ENCODE measurements at places on chromosomes 12 and 14.

DNA sequence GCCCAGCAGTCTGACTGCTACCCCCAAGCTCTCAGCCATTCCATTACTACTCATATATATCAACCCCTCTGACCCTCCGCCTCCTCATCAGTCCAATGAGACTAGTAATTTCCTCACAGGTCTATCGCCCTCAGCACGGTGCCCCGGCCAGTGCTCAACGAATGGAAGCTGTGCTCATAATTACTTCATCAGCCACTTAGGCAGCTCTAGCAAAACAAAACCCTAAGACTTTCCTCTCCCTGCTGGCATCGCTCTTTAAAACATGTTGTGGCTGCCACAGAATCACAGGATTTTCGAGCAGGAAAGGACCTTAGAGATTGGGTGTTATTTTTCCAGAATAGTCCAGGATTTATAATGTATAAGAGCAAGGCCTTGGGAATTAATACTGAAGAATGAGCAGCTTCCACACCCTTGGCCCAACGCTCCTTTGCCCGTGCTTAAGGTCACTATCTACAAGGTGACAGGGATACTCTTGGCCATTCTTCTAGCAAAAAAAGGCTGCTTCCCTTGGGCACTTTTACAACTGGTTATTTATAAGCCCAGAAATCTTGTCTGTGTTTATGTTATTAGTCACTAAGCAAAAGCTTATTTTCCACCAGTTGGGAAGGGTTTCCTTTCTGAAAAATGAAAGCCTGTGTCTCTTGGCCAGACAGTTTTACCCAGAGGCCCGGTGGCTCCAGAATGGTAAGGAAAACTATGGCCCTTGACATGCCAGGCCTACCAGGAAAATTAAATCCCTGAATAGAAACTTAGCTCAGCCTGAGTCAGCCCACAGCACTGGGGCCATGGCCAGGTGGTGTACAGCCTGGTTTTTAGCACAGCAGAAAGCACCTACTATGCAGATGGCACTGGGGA lies 47.9 kb downstream of the NUAK1 start:
- no peak for DNase-seq

DNA sequence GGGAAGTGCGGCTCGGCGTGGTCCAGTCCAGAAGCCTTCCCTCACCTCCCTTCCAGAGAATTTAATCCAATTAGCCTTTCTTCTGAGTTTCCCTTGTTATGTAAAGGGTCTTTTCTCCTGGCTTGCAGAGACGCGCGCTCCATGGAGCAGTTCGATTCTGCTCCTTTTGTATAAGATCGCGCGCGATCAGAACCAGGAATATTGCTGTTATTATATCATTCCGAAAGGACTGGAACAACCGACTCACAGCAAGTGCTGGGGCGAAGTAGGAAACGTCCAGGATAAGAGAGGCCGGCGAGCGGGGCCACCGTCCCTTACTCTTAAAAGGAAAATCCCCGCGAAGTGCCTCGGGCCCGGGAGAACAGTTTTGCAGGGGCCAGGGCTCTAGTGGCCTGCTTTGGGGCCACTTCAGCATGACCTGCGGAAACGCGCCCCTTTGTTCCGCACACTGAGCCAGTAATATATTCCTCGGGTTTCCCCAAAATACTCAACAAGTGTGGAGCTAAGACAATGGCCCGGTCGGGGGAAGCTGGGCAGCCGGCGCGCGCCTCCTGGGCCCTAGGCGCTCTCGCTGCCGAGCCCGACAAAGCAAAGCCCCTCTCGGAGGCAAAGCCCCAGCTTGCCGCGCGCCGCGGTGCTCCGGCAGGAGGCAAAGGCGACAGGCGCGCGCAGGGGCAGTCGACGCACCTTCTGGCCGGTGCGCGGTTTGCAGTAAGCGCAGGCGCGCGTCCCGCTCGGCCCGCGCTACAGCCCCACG lies 2.9 kb downstream of the RFX4 start:
- DNase-seq: no peak

DNA sequence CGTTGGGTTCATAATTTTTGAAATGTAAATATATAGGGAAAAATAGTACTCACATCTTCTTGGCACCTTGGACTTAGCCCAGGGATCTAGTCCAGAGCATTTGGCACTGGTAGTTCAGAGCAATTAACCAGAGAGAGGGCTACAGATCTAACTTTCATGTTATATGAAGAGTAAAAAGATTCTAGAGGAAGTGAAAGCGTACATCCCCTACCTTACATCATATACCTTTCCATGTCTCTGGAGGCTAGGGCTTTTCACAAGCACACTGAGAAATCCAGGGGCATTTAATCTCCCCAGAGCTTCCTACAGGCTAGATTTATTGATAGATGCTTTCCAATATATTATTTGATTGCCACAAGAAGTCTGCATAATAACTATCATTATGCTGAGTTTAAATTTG lies 687.5 kb upstream of the FBXO33 start:
- no peak for DNase-seq

DNA sequence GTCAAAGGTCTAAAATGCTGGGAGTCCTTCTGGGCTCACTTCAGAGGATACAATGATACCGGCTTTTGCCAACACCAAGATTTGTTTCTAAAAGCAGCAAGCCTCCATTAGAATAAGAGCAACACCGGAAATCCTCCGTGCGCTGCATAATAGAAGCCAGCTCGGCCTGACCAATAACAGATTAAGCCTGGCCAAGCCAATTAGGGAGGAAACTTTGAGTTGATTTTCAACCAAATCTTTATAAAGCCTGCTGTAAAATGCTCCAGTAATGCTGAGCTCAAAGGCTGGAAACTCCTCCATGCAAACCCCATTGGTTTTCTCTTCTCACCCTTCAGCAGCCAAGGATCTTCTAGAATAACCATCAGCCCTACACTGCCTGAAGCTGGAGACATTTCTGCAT lies 150.1 kb downstream of the NTF3 start:
- DNase-seq: no peak

GRCh38 chr12:64299628-64300027 lies 77.5 kb upstream of the KICS2 start:
- DNase-seq: no peak

- DNase-seq: no peak
These were observed 144.2 kb upstream of the C14orf180 start for GRCh38 chr14:104435147-104436046.

DNA sequence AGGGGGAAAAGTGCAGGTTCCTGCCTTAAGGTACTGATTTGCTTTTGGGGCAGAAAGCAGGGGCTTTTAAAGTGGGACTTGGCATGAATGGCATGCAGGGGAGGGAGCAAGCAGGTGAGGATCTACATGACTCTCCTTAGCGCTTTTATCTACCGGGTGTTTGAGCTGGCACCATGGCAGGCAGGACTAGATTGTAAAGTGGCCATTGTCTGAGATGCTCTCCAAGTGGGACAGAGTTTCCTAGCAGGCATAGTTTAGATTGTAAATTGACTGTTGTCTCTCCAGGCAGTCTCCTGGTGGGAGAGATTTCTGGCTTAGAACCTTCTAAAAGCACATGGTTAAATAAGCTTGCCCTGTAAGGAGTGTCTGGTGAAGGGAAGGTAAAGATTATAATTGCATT lies 5.3 kb upstream of the DICER1 start:
- DNase-seq: no peak

- DNase-seq: no peak
These were observed 6.5 kb downstream of the BHLHE41 start for GRCh38 chr12:26118308-26118707.

GRCh38 chr12:25681580-25681979 lies 128.5 kb upstream of the LMNTD1 start:
- no peak for DNase-seq

GRCh38 chr12:115558281-115558680 lies 719.2 kb downstream of the MED13L start:
- DNase-seq: no peak

DNA sequence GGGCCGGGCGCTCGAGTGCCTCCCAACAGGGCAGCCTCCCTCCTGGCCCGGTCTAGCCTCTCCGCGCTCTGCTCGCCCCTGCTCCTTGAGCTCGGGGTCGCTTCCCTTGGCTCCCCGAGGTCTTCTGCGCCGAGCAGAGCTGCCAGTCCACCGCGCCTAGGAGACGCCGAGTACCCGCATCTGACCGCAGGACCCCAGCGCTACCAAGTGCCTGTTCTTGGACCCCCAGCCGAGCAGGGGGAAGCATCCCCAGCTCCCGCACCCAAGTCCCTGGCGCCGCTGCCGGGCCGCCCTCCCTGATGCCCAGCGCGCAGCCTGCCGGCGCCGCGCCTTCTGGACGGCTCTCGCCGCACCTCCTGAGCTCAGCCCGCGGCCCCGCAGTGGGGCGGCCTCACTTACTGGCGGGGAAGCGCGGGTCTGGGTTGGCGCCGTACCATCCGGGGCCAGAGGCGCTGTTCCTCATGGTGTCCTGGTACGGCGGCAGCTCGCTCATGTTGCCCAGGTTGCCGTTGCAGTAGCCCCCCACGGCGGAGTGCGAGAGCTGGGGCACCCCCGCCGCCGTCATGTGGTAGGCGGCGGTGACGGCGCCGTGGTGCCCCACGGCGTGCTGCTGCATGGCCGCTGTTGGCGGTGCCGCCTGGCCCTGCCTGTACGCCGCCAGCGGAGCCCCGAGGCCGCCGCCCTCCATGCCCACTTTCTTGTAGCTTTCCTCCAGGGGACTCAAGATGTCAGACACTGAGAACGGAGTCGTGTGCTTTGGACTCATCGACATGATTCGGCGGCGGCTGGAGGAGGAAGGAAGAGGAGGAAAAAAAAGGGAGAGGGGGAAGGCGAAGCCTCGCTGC lies 1.2 kb downstream of the NKX2-1 start:
- no peak for DNase-seq

- no peak for DNase-seq
These were observed 6.1 kb upstream of the TSPAN9 start for GRCh38 chr12:3071107-3071506.

- DNase-seq: no peak
These were observed 5.4 kb downstream of the DDN start for GRCh38 chr12:48993787-48994186.
